Stimulated activated CD4-positive, alpha-beta T cell treated with anti-CD3 and anti-CD28 coated beads, Interleukin-1b, Interleukin-23, amount 100 ng/mL, for 4 hours (primary cell): ENCODE measurements at places on chromosomes 13 and 19.

DNA sequence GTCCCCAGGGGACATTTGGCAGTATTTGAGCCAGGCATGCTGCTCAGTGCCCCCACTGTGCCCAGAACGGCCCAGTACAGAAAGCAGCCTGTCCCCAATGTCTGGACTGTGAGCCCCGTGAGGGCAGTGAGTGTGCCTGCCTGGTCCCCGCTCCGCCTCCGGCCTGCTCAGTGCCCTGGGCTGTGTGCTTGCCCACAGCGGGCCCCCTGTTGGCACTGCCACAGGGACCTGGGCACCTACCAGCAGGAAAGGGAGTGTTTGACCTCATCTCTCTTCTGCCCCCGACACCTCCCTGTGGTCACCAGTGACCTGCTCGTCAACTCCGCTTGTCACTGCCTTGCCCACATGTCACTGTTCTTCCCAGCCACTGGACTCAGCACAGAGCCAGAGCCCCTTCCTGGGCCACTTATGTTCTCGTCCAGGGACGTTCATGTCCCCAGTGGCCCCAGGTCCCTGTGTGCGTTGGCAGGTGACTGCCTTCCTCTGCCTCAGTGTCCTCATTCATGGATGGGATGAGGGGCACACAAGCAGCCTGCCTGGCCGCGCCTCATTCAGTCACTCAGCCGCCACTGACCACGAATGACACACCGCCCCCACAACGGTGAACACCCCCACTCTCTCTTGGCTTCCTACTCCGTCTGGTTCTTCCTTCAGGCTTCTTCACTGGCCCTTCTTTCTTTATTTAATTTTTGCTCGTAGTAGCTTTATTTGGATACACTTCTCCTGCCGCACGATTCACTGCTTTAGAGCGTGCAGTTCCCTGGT, 2.8 kb downstream of the FZR1 start:
- no peak for DNase-seq

DNA sequence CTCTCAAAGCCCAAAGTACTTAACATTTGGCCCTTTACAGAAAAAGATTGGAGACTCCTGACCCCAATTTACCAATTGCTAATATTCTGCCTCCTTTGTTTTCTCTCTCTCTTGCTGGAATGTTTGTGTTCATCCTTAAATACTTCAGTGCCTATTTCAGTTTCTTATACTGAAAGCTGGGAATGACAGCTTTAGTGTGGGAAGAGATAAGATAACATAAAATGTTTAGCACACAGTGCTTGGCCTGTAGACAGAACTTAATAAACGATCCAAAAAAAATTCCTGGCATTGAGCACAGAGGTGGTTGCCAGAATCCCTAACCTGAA, 3.0 kb upstream of the PLEKHF1 start:
- no peak for DNase-seq

GRCh38 chr13:95604556-95604915, 40.0 kb downstream of the DZIP1 start:
- no peak for DNase-seq

DNA sequence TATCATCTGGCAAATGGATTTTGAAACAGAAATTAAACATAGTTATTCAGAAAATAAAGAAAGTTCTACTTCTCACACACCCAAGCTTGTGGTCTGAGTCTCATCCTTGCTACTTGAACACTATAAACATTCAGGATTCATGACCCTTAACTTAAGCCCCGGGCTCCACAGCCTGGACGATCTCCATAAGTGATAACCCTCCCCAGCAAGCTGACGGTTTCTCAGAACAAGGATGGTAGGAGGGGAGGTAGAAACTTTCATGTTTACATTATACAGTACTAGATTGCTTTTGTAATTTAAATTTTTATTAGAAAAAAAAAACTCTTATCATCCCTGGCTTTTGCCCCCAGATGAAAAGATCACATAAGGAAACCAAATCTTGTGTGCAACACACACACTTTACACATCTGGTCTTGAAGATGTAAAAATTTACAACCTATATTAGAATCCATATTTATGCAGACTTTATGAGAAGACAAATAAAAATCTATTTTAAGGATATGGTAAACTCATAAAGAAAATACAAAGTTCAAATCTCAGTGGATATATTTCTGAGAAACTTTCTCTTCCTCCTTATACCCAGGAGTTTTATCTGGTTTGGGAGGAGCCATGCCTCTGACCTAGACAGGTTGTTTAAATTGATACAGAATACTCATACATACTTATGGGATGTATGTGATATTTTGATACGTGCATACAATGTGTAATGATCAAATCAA, 20.0 kb upstream of the ATP12A start:
- no peak for DNase-seq

DNA sequence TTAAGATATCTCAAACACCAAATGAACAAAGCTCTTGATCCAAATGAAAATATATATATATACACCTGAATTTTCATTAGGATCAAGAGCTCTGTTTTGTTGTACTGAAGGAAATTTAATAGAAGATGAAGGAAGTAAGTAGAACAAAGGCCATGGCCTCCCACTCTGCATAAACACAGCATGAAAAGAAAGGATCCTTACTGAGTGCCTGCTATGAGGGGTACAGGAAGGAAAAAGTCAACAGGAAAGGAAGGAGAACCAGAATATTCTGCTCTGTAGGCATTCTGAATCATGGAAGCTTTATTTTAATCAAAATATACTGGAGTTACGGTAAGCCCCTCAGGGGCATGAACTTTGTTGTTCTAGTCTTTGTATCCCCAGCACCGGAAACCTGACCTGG, 22.1 kb downstream of the TMTC4 start:
- DNase-seq = no peak

DNA sequence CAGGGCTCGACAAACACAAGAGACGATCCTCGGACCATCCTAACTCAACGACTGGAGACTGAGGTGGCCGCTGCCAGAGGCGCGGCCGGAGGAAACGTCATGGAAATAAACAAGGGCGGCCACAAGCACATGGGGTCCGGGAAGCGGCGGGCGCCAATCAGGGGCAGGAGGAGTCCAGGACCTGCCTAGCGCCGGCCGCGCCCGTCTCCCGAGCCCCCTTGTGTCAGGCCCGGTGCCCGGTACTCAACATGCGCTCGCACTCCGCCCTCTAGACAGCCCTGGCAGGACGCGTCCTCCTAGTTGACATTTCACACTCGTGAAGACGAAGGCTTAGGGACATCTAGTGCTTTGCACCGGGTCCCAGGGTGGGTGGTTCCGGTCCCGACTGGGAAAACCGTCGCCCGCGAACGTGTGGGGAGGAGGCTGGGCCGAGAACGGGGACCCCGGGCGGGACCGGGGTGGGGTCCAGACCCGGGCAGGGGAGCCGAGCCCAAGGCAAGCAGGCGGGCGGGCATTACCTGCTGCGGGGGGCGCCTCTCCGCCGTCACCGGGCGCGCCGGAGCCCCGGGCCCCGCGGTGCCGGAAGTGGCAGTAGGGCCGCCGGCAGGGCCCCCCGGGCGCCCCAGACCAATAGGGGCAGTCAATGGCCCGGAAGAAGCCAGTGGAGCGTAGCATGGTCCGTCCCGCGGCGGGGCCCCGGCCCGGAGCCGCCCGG, 442 bp downstream of the REXO1 start:
- DNase-seq = no peak
